ENCODE measurements at places on chromosomes 6 and 20. TPM values are rescaled to one million over a fixed set of nuclear protein-coding genes. Genes with fewer than 3 reads are reported as not detected.

STMND1 gene
- not detected for polyA plus RNA-seq

TOP1 gene
- polyA plus RNA-seq: 74.3 TPM

KHDRBS2 gene
- not detected for polyA plus RNA-seq

ZSCAN12 gene
- polyA plus RNA-seq: 1.6 TPM

PRL gene
- polyA plus RNA-seq: not detected

HCRTR2 gene
- polyA plus RNA-seq: 0.09 TPM

PSMF1 gene
- polyA plus RNA-seq: 43.6 TPM

TRIM40 gene
- 4.0 TPM for polyA plus RNA-seq

EBF4 gene
- polyA plus RNA-seq: 0.67 TPM

ZKSCAN3 gene
- 1.5 TPM for polyA plus RNA-seq

TRIM10 gene
- polyA plus RNA-seq: 6.4 TPM

PRSS16 gene
- polyA plus RNA-seq: 31.6 TPM

POU5F1 gene
- polyA plus RNA-seq: 32.0 TPM

PCMTD2 gene
- polyA plus RNA-seq: 19.9 TPM

PDE10A gene
- 0.22 TPM for polyA plus RNA-seq

TPBG gene
- 6.9 TPM for polyA plus RNA-seq

GGTLC1 gene
- not detected for polyA plus RNA-seq

IL17A gene
- not detected for polyA plus RNA-seq

RIPK1 gene
- polyA plus RNA-seq: 30.9 TPM

HTR1E gene
- not detected for polyA plus RNA-seq

UNC5CL gene
- polyA plus RNA-seq: 32.8 TPM

HRH3 gene
- polyA plus RNA-seq: 0.06 TPM

UBE2J1 gene
- 43.6 TPM for polyA plus RNA-seq

ARHGAP40 gene
- 0.06 TPM for polyA plus RNA-seq

SYNE1 gene
- polyA plus RNA-seq: 18.9 TPM

BNIP5 gene
- polyA plus RNA-seq: 2.6 TPM

HLA-DQA1 gene
- polyA plus RNA-seq: 54.9 TPM

SLA2 gene
- 1.6 TPM for polyA plus RNA-seq

GPR6 gene
- polyA plus RNA-seq: not detected

PRR18 gene
- not detected for polyA plus RNA-seq

LST1 gene
- 20.6 TPM for polyA plus RNA-seq

PPP1R3G gene
- polyA plus RNA-seq: not detected

KCNG1 gene
- 1.8 TPM for polyA plus RNA-seq

EEF1A2 gene
- polyA plus RNA-seq: 3.1 TPM

RAB44 gene
- polyA plus RNA-seq: 0.22 TPM

SCRT2 gene
- polyA plus RNA-seq: not detected

AIF1 gene
- polyA plus RNA-seq: 5.6 TPM

SYNCRIP gene
- 23.0 TPM for polyA plus RNA-seq

PREX1 gene
- 8.3 TPM for polyA plus RNA-seq

FHL5 gene
- polyA plus RNA-seq: 0.30 TPM

SIRPD gene
- not detected for polyA plus RNA-seq

BMP6 gene
- polyA plus RNA-seq: 2.0 TPM

AFG1L gene
- 10.8 TPM for polyA plus RNA-seq

TMEM217 gene
- polyA plus RNA-seq: 0.38 TPM

EGFL8 gene
- 7.8 TPM for polyA plus RNA-seq

TSPO2 gene
- polyA plus RNA-seq: not detected

NRSN1 gene
- polyA plus RNA-seq: 2.4 TPM

WFDC2 gene
- polyA plus RNA-seq: 1.8 TPM

OPRM1 gene
- 0.09 TPM for polyA plus RNA-seq

FNDC1 gene
- 0.28 TPM for polyA plus RNA-seq

SUMO4 gene
- not detected for polyA plus RNA-seq

TMEM200A gene
- 3.6 TPM for polyA plus RNA-seq

CDH4 gene
- 0.09 TPM for polyA plus RNA-seq

SYNDIG1 gene
- polyA plus RNA-seq: 2.0 TPM

HLA-B gene
- 569 TPM for polyA plus RNA-seq

PDSS2 gene
- 14.8 TPM for polyA plus RNA-seq

LY6G6C gene
- not detected for polyA plus RNA-seq

TREML1 gene
- polyA plus RNA-seq: 0.07 TPM

ATP6V1G2 gene
- polyA plus RNA-seq: 6.3 TPM

Data from small intestine (tissue), 16 donors.